ENCODE measurements at places on chromosomes 4 and X. TPM values are rescaled to one million over a fixed set of nuclear protein-coding genes. Genes with fewer than 3 reads are reported as not detected.

The CASK gene
- total RNA-seq, result 88.3 TPM

The FAM241A gene
- 1.8 TPM for total RNA-seq

The GUCY1B1 gene
- total RNA-seq, result 1.0 TPM

The AR gene
- total RNA-seq, result 0.37 TPM

The KIT gene
- total RNA-seq, result 4.1 TPM

The TRPC5OS gene
- not detected for total RNA-seq

The GAGE1 gene
- total RNA-seq, result not detected

Data from left colon (tissue), 2 donors.